ENCODE measurements at places on chromosomes 12 and 14.

- H3K27me3 ChIP-seq: peaks cover 20% of the 10 kb centered on the region
- H3K27ac ChIP-seq: no peak overlapping the region
- no peaks in the 10 kb centered on the region for H3K4me1 ChIP-seq
- H3K36me3 ChIP-seq: no peaks in the 10 kb centered on the region
- H3K4me3 ChIP-seq: no peak overlapping the region
Observed at GRCh38 chr14:87877877-87878276, 115.1 kb downstream of the GALC start.

GRCh38 chr12:8648576-8649205 is 13.9 kb downstream of the MFAP5 start:
- no peaks in the 10 kb centered on the region for H3K4me1 ChIP-seq
- no peak overlapping the region for H3K4me3 ChIP-seq
- H3K27ac ChIP-seq: no peak overlapping the region
- H3K27me3 ChIP-seq: peaks cover 19% of the 10 kb centered on the region
- DNase-seq: no peak

DNA sequence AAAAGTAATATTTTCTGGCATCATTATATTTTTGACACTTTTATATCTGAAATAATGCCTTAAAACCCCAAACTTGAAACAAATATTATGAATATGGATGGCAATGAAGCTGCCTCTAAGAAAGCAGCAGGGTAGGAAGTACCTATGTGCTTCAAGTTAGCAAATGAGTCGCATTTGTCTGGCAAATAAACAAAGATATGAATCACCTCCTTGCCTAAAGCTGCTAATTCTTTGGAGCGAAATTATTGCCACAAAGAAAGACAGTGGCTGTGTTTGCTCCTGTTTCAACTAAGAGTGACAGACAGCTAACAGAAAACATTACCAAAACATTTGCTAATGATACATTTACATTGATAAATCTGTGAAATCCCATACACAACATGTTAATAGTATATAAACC is 854.9 kb downstream of the RPS29 start:
- no peaks in the 10 kb centered on the region for H3K36me3 ChIP-seq
- H3K4me3 ChIP-seq: no peak overlapping the region
- no peaks in the 10 kb centered on the region for H3K4me1 ChIP-seq
- H3K27me3 ChIP-seq: no peaks in the 10 kb centered on the region
- DNase-seq: no peak

DNA sequence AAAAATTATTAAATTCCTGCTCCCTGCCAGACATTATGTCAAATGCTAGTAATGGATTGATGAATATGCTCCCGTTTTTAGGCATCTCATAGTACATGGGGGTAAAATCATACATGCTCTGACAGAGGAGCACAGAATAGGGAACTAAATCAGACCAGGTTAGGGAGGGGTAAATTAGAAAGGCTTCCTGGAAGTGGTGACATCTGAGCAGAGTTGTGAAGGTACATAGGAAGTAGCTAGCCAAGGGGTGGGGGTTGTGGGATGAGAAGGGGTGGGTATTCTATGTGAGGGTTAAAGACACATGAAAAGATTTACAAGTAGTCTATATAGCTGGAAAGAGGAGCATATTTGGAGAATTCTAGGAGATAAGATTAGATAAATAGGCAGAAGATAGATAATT is 171.7 kb upstream of the FBXO33 start:
- H3K36me3 ChIP-seq: peaks cover 4% of the 10 kb centered on the region
- no peak for DNase-seq
- peaks cover 34% of the 10 kb centered on the region for H3K27me3 ChIP-seq
- H3K27ac ChIP-seq: no peak overlapping the region
- H3K4me1 ChIP-seq: no peaks in the 10 kb centered on the region
- no peak overlapping the region for H3K4me3 ChIP-seq

- H3K27ac ChIP-seq: no peak overlapping the region
- DNase-seq: no peak
- H3K36me3 ChIP-seq: no peaks in the 10 kb centered on the region
- H3K27me3 ChIP-seq: no peaks in the 10 kb centered on the region
- H3K4me1 ChIP-seq: peaks cover 5% of the 10 kb centered on the region
- H3K4me3 ChIP-seq: no peak overlapping the region
Observed at GRCh38 chr14:93133464-93133863, 17.7 kb upstream of the ITPK1 start.

GRCh38 chr14:60773558-60773957 is 39.0 kb downstream of the MNAT1 start:
- no peak overlapping the region for H3K27ac ChIP-seq
- peaks cover 4% of the 10 kb centered on the region for H3K4me1 ChIP-seq
- no peak for DNase-seq
- H3K36me3 ChIP-seq: no peaks in the 10 kb centered on the region
- no peaks in the 10 kb centered on the region for H3K27me3 ChIP-seq
- no peak overlapping the region for H3K4me3 ChIP-seq

GRCh38 chr12:131683266-131684014 is 27.4 kb upstream of the SFSWAP start:
- H3K36me3 ChIP-seq: no peaks in the 10 kb centered on the region
- H3K27me3 ChIP-seq: peaks cover 13% of the 10 kb centered on the region
- no peak overlapping the region for H3K27ac ChIP-seq
- no peaks in the 10 kb centered on the region for H3K4me1 ChIP-seq
- peak; percentile 58 for DNase-seq
- no peak overlapping the region for H3K4me3 ChIP-seq

GRCh38 chr12:49352351-49352750 is 5.7 kb downstream of the DNAJC22 start:
- no peak overlapping the region for H3K27ac ChIP-seq
- H3K4me3 ChIP-seq: no peak overlapping the region
- peaks cover 38% of the 10 kb centered on the region for H3K27me3 ChIP-seq
- DNase-seq: no peak
- H3K36me3 ChIP-seq: no peaks in the 10 kb centered on the region

DNA sequence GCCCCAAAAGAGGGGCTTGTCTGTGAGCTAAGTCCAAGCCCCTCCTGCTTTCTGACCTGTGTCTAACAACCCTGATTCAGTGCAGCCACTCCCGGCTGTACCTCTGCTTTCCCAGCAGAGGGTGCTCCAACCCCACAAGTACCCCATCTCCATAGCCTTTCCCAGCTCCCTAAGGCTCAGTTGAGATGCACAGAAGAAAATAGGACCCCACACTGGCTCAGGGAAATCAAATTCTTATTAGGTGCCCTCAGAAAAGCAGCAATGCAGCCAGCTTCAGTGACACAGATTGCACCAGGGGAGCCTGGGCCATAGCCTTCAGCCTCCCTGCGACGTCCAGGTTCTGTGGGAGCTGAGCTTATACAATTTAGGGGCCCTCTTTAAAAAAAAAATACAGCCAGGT is 49.9 kb downstream of the LRRC74A start:
- peak overlapping the region; percentile 46 for H3K27ac ChIP-seq
- DNase-seq: no peak
- H3K4me1 ChIP-seq: peaks cover 5% of the 10 kb centered on the region
- no peaks in the 10 kb centered on the region for H3K36me3 ChIP-seq

DNA sequence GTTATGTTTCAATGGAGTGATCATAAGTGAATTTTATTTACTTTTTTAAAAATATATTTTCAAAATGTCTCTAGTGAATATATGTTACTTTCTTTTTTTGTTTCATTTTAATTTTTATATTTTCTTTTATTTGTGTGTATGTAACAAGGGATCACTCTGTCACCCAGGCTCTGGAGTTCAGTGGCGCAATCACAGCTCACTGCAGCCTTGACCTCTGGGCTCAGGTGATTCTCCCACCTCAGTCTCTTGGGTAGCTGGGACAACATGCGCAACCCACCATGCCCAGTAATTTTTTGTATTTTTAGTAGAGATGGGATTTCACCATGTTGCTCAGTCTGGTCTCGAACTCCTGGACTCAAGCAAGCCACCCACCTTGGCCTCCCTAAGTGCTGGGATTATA is 18.1 kb downstream of the TMEM253 start:
- H3K4me3 ChIP-seq: no peak overlapping the region
- no peaks in the 10 kb centered on the region for H3K4me1 ChIP-seq
- no peak for DNase-seq
- no peaks in the 10 kb centered on the region for H3K27me3 ChIP-seq
- no peak overlapping the region for H3K27ac ChIP-seq

DNA sequence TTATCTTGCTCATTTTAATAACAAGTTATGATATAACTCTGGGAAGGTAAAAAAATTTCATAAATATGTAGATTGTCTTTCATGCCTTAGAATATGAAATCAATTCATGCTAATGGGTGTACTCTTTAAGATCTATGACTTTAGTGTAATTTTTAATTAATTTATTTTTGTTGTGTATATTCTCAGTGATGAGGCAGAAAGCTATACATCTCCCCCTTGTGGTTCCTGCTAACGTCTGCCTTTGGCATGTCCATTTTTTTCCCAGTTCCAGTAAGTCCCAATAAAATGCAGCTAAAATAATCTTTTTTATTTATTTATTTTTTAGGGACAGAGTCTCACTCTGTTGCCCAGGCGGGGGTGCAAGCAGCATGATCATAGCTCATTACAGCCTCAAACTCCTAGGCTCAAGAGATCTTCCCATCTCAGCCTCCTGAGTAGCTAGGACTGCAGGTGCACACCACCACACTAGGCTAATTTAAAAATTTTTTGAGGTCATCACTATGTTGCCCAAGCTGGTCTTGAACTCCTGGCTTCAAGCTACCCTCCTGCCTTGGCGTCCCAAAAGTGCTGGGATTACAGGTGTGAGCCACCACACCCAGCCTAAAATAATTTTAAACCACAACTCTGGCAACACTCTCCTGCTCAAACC is 3.3 kb upstream of the CHURC1 start:
- H3K4me3 ChIP-seq: no peak overlapping the region
- no peak for DNase-seq
- H3K27ac ChIP-seq: no peak overlapping the region
- peaks cover 6% of the 10 kb centered on the region for H3K27me3 ChIP-seq
- H3K36me3 ChIP-seq: no peaks in the 10 kb centered on the region
- peaks cover 19% of the 10 kb centered on the region for H3K4me1 ChIP-seq

- no peak for DNase-seq
- H3K4me3 ChIP-seq: no peak overlapping the region
- no peaks in the 10 kb centered on the region for H3K36me3 ChIP-seq
- no peak overlapping the region for H3K27ac ChIP-seq
Observed at GRCh38 chr14:65517635-65518542, 105.4 kb downstream of the FUT8 start.

Measured in type B pancreatic cell (in vitro differentiated cells).